ENCODE measurements at places on chromosomes 12 and 14.
A peak's percentile ranks its signal among the peaks of the same experiment; 100 is the strongest.

DNA sequence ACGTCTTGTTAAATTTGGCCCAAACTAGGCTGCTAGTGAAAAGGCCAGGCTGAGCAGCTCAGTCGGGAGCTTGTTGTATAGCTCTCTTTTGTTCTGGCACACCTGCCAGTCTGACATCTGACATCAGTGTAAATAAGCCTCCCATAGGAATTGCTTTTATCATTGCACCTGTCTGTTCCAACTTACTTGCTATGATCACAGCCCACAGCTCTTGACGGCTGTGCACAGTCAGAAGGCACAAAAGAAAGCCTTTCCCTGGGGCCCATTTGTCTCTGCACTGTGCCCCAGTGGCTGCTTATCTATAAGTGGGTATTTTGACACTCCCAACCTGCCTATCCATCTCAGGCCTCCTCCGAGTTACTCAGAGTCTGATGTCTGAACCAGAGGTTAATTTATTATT is 324.5 kb downstream of the NUAK1 start:
- DNase-seq, result no peak

DNA sequence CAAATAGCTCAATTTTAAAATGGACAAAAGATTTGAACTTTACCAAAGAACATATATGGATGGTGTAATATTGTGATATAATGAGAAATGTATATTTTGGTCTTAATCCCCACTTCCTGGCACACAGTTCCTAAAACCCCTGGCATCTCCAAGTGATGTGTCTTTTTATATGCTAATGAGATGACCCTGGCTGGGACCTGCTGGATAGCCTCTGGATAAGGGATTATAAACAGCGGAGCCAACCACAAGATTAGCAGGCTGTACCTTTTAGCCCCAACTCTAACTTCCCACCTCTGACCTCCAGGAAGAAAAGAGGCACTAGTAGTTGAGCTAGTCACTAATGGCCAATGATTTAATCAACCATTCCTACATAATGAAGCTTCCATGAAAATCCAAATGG is 130.0 kb downstream of the DPF3 start:
- DNase-seq, result no peak

GRCh38 chr12:108802101-108802961 is 55.1 kb downstream of the SSH1 start:
- DNase-seq, result no peak

- no peak for DNase-seq
These were observed 20.4 kb upstream of the LGMN start for GRCh38 chr14:92768795-92769194.

DNA sequence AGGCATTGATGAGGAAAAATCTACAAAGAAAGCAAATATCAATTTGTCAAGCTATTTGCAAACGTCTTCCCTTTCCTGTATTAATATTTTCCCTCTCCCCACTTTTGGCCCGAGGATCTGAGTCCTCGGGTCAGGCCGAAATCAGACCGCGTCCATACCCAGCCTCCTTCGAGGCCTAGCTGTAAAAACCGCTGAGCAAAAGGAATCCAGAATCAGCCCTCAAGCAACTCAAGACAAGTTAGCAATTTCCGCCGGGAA is 353 bp upstream of the MAPK1IP1L start:
- no peak for DNase-seq

DNA sequence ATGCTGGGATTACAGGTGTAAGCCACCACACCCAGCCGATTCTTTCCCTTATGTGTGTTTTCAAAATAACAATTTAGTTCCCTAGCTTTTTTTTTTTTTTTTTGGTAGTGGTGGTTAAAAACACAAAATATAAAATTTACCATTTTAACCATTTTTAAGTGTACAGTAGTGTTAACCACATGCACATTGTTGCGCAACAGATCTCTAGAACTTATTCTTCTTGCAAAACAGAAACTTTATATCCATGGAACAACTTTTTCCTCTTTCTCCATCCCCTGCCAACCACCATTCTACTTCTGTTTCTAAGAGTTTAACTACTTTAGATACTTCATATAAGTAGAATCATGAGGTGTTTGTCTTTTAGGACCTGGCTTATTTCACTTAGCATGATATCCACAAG is 1.1 kb upstream of the NDUFA12 start:
- no peak for DNase-seq

DNA sequence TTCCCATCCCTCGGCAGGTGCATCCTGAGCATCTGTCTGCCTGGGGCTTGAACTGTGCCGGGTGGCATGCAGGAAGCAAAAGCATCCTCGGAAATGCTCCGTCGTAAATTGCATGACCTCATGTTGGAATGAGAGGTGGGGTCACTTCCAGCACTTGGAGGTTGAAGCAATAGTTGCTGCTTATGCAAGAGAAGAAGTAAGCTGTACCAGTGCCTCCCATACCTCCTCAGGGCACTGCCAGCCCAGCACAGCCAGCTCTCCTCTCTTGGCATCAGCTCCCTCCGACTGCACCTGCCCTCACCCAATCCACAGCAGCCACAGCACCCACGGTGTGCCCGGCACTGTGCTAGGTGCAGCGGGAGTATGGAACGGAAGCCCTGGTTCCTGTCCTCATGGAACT is 11.5 kb downstream of the TEAD4 start:
- DNase-seq, result no peak

DNA sequence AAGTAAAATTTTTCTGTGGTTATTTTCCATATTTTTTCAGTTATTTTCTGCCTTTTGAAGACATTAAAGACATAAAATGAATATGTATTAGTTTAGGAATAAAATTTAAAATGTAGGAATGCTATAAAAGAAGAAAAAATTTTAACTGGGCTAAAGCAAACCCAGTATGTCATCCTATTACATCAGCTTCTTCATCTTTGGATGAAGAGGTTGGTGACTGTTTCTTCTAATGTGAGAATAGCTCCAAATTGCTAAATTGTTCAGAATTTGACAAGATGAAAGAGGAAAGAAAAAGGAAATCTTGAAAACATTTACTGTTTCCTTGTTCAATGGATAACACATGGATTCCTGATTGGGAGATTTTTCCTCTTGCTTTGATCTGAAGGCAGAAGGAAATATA is 52.7 kb upstream of the PZP start:
- no peak for DNase-seq

GRCh38 chr12:113318046-113318656 is 16.8 kb downstream of the SLC8B1 start:
- DNase-seq, result no peak

GRCh38 chr14:52783206-52783605 is 8.2 kb downstream of the GNPNAT1 start:
- no peak for DNase-seq

DNA sequence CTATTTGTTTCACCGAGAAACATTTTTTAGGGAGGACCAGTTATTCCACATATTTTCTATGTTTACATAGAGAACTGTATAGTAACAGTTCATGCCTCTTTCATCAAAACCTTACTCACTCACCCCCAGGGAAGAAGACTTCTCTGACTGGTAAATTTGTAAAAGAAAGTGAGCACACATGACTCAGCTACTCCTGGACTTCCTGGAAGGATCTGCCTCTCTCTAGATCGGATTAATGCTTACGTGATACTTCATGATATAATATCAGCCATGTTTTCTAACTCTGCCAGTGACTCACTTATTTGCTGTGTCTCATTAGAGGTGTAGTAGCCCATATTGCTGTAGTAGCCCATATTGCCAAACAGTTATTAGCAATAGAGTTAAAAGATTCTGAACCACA is 494.3 kb upstream of the ATXN7L3B start:
- no peak for DNase-seq

DNA sequence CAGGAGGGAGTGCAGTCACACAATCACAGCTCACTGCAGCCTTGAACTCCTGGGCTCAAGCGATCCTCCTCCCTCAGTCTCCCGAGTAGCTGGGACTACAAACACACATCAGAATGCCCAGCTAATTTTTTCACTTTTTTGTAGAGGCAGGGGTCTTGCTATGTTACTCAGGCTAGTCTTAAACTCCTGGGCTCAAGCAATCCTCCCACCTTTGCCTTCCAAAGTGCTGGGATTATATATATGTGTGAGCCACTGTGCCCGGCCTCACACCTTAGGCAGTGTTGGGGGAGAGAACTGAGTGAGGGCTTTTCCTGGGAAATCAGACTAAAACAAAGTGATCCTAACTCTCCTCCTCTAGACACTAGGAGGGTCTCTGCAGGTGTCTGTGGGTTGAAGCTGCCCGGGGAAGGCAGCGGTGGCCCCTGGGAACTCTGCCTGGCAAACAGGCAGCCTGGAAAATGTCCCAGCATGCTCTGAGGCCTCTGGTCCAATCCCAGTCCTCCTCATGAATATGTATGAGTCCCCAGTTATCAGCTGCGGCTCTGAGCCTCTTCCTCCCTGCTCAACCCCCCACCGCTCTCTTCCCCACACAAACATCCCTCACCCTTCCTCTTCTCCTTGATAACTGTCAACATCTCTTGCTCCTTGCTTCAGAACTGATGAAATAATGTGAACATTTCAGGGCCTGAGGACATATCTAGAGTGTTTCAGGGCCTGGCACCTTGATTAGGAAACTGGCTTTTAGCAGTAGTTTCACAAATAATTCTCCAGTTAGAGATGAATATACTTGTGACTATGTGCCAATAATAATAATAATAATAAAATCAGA is 7.9 kb upstream of the NAA25 start:
- DNase-seq, result peak; percentile 15

DNA sequence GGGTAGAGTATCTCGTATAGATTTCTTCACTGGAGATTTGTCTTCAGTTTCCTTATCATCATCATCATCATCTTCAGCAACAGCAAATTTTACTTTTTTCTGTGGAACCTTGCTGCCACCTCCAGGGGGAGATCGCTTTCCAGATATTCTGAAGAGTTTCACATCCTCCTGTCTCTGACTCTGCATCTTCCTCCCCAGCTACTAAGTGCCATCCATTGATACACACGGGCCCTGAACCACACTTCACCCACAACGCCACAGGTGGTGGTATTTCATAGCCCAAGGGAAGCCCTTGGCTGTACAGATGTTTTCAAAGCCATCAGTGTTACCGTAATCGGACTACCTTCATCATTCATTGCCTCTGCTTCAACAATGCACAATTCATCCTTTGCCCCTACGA is 82.2 kb downstream of the PPP2R5C start:
- DNase-seq, result peak; percentile 68

- no peak for DNase-seq
These were observed 45.9 kb upstream of the BDKRB2 start for GRCh38 chr14:96158735-96159134.

DNA sequence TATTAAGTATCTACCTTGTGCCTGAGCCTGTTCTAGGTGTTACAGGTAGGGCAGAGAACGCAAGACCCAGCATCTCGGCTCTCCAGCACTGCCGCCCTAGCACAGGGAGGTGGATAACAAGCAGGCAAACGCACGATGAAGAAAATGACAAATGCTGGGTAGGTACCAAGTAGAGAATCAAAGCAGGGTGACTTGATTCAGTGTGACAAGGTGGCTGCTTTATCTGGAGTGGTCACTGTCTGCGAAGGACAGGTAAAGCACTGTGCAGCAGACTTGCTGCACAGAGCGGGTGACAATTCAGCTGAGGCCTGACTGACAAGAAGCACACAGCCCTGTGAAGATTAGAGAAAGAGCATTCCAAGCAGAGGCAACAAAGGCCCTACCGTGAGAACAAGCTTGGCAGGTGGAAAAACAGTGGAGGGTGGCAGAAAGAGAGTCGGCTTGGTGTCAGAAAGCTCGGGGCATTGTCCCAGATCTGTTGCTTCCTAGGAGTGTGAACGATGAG is 12.9 kb downstream of the PRKCH start:
- DNase-seq, result no peak

GRCh38 chr14:55297611-55298499 is 26.6 kb downstream of the FBXO34 start:
- no peak for DNase-seq

- DNase-seq, result no peak
These were observed 30.9 kb downstream of the GPHB5 start for GRCh38 chr14:63287666-63288483.

DNA sequence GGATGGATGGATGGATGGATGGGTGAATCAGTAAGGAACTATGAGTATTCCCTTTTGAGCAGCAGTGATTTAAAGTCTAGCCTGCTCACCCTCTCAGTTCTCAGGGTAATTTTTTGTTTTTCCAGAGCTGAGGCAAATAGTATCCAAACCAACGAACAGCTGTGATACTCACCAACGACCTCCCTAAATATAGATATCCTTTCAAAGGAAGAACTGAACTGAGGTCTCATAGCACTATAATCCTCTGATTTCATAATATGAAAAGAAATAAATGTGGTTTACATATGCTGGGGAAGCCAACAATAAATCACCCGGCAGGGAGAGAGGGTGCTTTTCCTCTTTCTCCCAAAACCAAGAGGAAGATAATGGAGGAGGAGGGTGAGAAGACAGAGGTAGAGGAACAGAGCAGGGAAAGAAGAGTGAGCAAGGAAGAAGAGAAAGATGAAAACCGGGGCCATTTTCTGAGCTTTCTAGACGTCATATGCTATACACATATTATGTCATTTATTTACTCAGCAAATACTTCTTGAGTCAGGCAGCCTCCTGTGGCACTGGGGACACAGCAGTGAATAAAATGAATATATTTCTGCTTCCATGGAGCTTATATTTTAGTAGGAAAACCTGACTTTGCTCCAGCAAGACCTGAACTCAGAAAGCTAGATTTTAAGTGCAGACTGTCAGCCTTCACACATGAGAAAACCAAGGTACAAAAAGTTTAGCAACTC is 710.7 kb upstream of the TBX3 start:
- DNase-seq, result no peak

- peak; percentile 73 for DNase-seq
These were observed 42.3 kb upstream of the MDM1 start for GRCh38 chr12:68374307-68374982.
